GM10248 (cell line): ENCODE measurements at places on chromosomes 11 and 22.

GRCh38 chr11:111355956-111356659 is 23.0 kb downstream of the POU2AF1 start:
- DNase-seq = no peak

DNA sequence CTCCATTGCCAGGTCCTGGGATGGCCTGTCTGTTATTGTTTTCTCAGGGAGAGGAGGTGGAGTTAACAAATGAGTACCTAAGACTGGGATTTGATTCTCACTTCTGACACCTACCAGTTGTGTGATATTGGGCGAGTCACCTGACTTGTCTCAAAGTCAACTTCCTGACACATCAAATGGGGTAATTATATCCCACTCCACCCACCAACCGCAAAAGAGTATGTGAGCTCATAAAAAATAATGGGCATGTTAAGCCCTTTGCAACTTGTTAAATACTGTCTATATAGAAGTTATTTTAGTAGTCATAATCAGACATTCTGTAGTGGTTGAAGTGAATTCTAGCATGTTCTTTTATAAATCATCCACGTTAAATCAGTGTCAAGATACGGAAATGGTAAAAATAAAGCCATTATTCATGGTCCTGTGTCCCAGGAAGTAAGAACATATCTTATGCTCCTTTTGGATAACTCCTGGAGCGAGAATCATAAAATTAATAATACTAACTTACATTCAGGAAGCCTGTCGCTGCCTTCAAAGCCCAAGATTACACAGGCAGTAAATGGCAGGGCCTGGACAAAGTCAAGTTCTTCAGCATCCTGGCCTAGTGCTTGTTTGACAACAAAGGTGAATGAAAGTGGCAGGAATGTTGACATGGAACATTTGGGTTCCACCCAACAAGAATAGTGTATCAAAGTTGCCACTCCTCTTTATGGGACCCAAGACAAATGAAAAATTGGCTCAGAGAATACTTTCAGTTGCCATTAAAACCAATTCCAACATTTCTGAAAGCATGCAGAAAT is 54.3 kb downstream of the SYTL2 start:
- DNase-seq = no peak

DNA sequence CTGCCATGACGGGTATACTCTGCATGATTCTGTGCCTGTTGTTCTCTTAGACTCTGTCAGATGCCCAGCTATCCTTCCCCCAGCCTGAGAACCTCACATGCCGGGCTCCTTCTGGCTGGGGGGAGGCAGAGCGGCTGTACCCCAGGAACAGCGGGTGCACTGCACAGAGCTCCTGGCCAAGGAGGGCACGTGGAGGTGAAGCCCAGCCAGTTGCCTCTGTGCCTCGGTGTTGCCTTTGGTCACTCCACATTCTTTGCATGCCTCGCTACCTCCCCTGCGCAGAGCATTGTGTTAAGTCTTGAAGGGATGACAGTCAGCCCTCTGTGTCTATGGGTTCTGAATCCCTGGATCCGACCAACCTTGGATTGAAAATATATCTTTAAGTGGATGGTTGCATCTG is 77.7 kb downstream of the FEZ1 start:
- DNase-seq = no peak

DNA sequence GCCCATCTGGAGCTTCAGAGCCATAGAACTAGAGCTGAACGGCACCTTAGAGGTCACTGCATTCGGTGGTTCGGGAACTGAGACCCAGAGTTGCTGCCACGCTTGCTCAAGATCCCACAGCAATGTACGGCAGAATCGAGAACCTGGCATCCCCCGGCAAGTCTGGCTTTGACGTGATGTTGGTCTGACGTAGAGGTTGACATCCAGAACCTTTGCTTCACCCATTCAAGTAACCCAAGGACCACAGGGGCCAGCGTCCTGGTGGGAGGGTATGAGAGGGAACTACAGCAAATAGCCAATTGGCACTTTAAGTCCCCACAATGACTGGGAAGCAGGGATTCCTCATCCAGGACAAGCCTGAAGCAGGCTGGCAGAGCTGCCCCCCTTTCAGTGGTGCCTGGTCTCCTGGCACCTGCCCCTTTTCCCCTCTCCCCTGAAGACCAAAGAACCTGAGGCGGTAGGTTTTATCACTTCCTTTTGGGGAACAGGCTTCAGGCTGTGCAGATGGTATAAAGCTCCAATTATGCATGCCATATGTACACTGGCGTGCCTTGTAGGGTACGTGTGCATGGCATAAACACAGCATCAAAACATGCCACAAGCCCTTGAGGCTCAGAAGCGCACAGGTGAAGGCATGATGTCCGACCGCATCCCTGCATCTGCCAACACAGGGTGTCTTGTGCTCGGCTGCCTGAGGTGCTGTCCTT is 15.3 kb upstream of the TEF start:
- DNase-seq = no peak

DNA sequence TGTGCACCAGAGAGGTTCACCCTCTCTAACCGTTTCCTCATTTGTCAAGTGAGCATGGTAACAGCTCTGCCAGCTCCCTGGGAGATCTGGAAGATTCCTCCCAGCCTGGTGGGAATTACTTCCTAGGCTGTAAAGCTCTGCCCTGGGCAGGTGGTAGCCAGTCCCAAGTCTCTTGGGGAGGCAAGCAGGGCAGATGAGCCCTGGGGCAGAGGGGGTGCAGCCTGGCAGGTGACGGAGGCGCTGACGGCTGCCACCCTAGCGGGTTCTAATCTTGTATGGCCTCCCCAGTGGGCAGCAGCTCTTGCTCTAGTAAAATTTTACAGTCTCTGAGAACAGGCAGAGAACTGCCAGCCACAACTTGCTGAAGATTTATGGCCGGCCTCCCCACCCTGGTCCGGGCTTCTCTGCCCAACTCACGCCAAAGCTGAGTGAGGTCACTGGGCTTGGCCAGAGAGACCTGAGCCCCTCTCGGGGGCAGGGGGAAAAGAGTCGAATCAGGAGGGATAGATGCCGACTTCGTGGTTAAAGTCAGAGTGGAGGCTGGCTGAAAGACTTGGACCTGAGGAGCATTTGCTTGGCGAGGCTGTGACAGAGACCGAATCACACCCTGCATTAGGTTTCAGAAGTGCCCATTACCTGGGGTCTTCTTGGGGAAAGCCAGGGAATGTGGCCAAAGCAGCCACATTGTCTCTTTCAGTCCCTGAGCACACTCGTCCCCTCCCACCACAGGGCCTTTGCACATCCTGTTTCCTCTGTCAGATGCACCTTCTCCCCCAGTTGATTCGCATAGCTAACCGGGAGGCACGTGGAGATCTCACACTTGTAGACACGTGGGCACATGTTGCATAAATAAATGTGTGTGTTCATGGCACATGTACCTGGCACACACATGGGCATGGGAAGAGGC is 188.2 kb downstream of the MN1 start:
- no peak for DNase-seq

- no peak for DNase-seq
Observed at GRCh38 chr22:24416611-24417010, 10.8 kb upstream of the ADORA2A start.

- no peak for DNase-seq
Observed at GRCh38 chr11:84828616-84829015, 798.5 kb downstream of the DLG2 start.
